Glutamatergic neuron (in vitro differentiated cells): ENCODE measurements at places on chromosomes 3 and 15. TPM values are rescaled to one million over a fixed set of nuclear protein-coding genes. Genes with fewer than 3 reads are reported as not detected.

Gene IMP3
- total RNA-seq: 33.6 TPM

Gene CCDC9B
- 0.49 TPM for total RNA-seq

Gene CLDN1
- not detected for total RNA-seq

Gene SUCLG2
- total RNA-seq: 4.3 TPM

Gene SLC28A1
- 0.25 TPM for total RNA-seq

Gene HTD2
- total RNA-seq: 7.4 TPM

Gene PIF1
- 8.6 TPM for total RNA-seq

Gene EIF4A2
- 441 TPM for total RNA-seq

Gene GPR149
- 0.25 TPM for total RNA-seq

Gene BFSP2
- total RNA-seq: not detected

Gene PAQR5
- not detected for total RNA-seq

DNA sequence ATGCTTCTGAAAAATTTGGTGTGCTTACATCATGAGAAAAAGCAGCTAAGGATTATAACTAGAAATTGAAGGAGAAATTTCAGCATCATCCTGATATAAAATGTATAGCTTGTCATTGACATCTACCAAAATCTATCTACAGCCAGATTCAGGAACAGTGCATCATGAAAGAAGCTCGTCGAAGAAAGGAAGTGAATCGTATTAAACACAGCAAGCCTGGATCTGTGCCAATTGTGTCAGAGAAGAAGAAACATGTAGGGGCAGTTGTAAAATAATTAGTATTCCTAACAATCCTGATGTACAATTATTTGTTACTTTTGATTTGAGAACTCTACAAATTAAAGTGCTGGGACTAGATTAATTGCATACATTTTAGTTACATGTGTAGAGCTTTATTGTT is 37.2 kb downstream of the AP4E1 start:
- H3K27me3 ChIP-seq: no peaks in the 10 kb centered on the region
- no peak overlapping the region for H3K4me3 ChIP-seq
- no peaks in the 10 kb centered on the region for H3K4me1 ChIP-seq
- peaks cover 2% of the 10 kb centered on the region for H3K36me3 ChIP-seq
- H3K27ac ChIP-seq: no peak overlapping the region

DNA sequence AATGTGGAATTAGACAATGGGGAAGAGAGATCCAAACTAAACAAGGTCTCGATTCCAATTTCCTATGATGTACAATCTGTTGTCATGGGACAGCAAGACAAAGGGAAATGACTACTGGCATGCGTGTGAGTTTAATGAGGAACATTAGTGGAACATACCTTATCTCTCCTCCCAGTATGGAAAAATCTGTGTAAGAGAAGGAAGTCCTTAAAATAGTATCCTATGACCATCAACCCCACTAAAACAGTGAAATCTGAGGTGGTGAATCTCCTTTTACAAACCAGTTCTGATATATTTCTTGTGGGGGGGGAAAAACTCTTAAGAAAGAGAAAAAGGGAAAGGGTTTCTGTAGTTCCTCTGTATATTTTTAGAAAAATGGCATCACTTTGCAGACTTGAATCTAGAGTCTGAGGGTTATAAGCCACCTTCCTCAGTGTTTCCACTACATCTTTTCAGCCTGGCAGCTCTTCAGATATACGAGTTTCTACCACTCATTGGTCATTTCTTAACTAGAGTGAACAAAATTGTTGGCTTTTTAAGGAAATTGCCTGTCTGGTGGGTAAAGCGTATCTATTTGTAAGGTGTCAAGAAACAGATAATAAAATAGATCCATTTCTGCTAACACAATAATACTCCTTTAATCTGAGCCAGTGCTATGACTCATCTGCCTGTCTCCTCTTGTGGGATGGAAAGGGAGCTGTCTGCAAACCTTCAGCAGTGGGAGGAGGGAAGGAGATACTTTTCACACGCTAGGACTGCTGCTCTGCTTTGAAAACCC is 3.0 kb upstream of the TNFAIP8L3 start:
- H3K36me3 ChIP-seq: no peaks in the 10 kb centered on the region
- H3K27me3 ChIP-seq: no peaks in the 10 kb centered on the region
- H3K4me3 ChIP-seq: no peak overlapping the region
- no peaks in the 10 kb centered on the region for H3K4me1 ChIP-seq
- no peak overlapping the region for H3K27ac ChIP-seq

DNA sequence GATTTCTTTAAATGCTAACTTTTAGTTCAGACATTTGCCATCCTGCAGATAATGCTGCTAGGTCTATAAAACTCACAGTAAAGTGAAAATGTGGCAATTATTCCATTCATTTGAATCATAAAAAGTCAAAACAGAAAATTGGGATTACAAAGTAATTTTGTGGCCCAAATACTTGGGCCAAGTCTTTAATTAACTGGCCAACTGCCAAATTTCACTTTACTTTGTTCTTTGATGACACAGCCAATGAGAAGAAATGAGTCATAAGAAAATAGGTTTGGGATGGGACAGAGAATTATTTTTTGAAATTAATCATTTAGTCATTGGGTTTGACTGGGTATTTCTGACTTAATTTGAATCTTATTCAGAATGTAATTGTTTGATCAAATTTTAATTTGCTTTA is 89.8 kb upstream of the SLC2A2 start:
- no peak for DNase-seq
- peaks cover 7% of the 10 kb centered on the region for H3K4me1 ChIP-seq
- peaks cover 3% of the 10 kb centered on the region for H3K27me3 ChIP-seq
- H3K27ac ChIP-seq: no peak overlapping the region
- H3K4me3 ChIP-seq: no peak overlapping the region
- no peaks in the 10 kb centered on the region for H3K36me3 ChIP-seq

DNA sequence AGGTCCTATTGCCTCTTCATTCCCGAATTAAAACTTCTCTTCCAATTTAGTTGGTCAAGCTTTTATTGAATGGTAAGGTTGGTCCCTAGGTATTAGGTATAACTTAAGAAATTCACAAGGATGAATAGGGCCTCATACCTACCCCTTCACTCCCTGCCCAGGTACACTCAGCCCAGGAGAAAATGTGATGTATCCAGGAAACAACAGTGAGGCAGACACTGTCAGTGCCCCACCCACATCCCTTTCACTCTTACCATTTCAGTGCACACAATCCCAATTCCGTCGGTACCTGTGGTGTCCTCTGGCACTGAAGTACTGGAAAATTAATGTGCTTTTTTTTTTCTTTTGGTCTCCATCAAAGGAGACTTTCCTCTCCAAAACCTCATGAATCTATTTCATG is 10.5 kb upstream of the C3orf49 start:
- no peak for DNase-seq
- no peak overlapping the region for H3K27ac ChIP-seq
- no peaks in the 10 kb centered on the region for H3K36me3 ChIP-seq
- H3K4me3 ChIP-seq: no peak overlapping the region
- H3K27me3 ChIP-seq: no peaks in the 10 kb centered on the region

- DNase-seq: no peak
- no peak overlapping the region for H3K27ac ChIP-seq
- no peak overlapping the region for H3K4me3 ChIP-seq
- no peaks in the 10 kb centered on the region for H3K36me3 ChIP-seq
Measured at GRCh38 chr3:69504232-69504631, 118.3 kb upstream of the FRMD4B start.

- peaks cover 58% of the 10 kb centered on the region for H3K4me1 ChIP-seq
- peak; percentile 77 for DNase-seq
- peaks cover 28% of the 10 kb centered on the region for H3K27me3 ChIP-seq
Measured at GRCh38 chr3:194879991-194880939, 194.6 kb downstream of the FAM43A start.

- no peak overlapping the region for H3K4me3 ChIP-seq
- H3K36me3 ChIP-seq: no peaks in the 10 kb centered on the region
- no peaks in the 10 kb centered on the region for H3K4me1 ChIP-seq
- no peak for DNase-seq
Measured at GRCh38 chr3:150942221-150942620, 30.3 kb downstream of the CLRN1 start.

DNA sequence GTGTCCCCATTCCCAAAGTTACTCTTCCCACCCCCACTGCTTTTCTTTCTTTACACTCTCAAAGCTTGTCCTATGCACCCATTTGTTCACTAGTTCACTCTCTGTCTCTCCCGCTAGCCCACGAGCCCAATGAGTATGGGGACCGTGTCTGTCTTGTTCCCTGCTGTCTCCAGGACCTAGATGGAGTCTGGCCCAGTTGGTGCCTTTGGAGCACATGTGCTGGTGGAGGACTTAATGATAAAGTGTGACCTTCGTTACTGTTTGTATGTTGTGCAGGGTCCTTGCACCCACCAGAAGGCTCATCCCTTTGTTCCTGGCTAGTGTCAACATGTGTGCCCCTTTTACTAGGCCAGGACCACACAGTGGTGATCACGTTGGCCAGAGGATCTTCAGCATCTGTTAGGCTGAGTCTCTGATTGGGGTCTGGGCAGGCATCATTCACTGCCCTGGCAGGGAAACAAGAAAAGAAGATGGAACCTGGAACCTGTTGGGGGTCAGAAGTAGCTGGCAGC is 7.4 kb downstream of the CISH start:
- H3K36me3 ChIP-seq: no peaks in the 10 kb centered on the region
- H3K4me1 ChIP-seq: no peaks in the 10 kb centered on the region
- H3K27ac ChIP-seq: no peak overlapping the region
- H3K27me3 ChIP-seq: peaks cover 2% of the 10 kb centered on the region

GRCh38 chr15:60523056-60523455 is 44.1 kb upstream of the ICE2 start:
- no peaks in the 10 kb centered on the region for H3K36me3 ChIP-seq
- no peaks in the 10 kb centered on the region for H3K27me3 ChIP-seq
- no peak for DNase-seq
- peaks cover 15% of the 10 kb centered on the region for H3K4me1 ChIP-seq
- H3K4me3 ChIP-seq: no peak overlapping the region

DNA sequence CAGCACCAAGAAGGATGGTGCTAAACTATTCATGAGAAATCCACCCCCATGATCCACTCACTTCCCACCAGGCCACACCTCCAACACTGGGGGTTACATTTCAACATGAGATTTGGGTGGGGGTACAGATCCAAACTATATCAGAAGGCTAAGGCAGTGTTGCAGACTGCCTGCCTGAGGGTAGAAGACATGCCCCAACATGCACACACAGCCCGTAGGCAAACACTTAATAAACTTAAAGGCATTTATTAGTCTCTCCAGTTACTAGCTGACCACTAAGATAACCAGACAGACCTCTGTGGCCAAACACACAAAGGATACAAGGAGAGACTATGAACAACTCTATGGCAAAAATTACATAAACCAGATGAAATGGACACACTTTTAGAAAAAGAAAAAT is 10.2 kb downstream of the FAM162A start:
- H3K4me1 ChIP-seq: peaks cover 17% of the 10 kb centered on the region
- H3K27ac ChIP-seq: no peak overlapping the region
- H3K4me3 ChIP-seq: no peak overlapping the region
- H3K27me3 ChIP-seq: peaks cover 2% of the 10 kb centered on the region
- H3K36me3 ChIP-seq: no peaks in the 10 kb centered on the region

- no peak overlapping the region for H3K4me3 ChIP-seq
- H3K4me1 ChIP-seq: no peaks in the 10 kb centered on the region
- no peaks in the 10 kb centered on the region for H3K36me3 ChIP-seq
Measured at GRCh38 chr3:50689558-50689957, 14.8 kb downstream of the DOCK3 start.

- peaks cover 3% of the 10 kb centered on the region for H3K4me1 ChIP-seq
- peak overlapping the region; percentile 84 for H3K4me3 ChIP-seq
- H3K27me3 ChIP-seq: peaks cover 7% of the 10 kb centered on the region
- H3K27ac ChIP-seq: peak overlapping the region; percentile 73
Measured at GRCh38 chr3:9704347-9705322, 1.0 kb downstream of the CPNE9 start.

DNA sequence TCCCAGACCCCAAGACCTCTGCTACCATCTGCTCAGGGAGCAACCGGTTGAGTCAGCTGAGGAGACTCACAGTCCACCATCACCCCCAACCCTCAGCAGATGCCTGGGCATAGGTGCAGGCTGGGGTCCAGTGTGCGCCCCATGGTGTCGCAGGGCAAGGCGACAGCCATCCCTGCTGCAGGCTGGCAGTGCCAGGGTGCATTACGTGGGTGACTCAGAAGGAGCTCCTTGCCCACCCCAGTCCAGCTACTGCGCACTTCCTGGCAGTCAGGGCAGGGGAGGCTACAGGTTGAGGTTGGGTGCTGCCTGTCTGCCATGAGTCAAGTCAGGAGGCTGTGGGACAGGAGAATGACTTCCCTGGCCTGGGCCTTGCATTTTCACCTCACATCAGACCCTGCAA is 33.5 kb downstream of the RASGRF1 start:
- H3K36me3 ChIP-seq: peaks cover 5% of the 10 kb centered on the region
- H3K27ac ChIP-seq: no peak overlapping the region
- DNase-seq: no peak
- no peak overlapping the region for H3K4me3 ChIP-seq

- no peak overlapping the region for H3K27ac ChIP-seq
- no peak overlapping the region for H3K4me3 ChIP-seq
- H3K27me3 ChIP-seq: peaks cover 1% of the 10 kb centered on the region
- peaks cover 1% of the 10 kb centered on the region for H3K4me1 ChIP-seq
Measured at GRCh38 chr3:38276081-38276916, 5.8 kb upstream of the SLC22A14 start.

GRCh38 chr3:179174316-179174715 is 26.2 kb downstream of the PIK3CA start:
- peaks cover 5% of the 10 kb centered on the region for H3K4me1 ChIP-seq
- no peaks in the 10 kb centered on the region for H3K27me3 ChIP-seq
- H3K27ac ChIP-seq: no peak overlapping the region
- no peaks in the 10 kb centered on the region for H3K36me3 ChIP-seq
- DNase-seq: no peak

- H3K27me3 ChIP-seq: peaks cover 3% of the 10 kb centered on the region
- peaks cover 5% of the 10 kb centered on the region for H3K36me3 ChIP-seq
- H3K4me3 ChIP-seq: no peak overlapping the region
Measured at GRCh38 chr3:134620476-134621115, 30.2 kb downstream of the KY start.

DNA sequence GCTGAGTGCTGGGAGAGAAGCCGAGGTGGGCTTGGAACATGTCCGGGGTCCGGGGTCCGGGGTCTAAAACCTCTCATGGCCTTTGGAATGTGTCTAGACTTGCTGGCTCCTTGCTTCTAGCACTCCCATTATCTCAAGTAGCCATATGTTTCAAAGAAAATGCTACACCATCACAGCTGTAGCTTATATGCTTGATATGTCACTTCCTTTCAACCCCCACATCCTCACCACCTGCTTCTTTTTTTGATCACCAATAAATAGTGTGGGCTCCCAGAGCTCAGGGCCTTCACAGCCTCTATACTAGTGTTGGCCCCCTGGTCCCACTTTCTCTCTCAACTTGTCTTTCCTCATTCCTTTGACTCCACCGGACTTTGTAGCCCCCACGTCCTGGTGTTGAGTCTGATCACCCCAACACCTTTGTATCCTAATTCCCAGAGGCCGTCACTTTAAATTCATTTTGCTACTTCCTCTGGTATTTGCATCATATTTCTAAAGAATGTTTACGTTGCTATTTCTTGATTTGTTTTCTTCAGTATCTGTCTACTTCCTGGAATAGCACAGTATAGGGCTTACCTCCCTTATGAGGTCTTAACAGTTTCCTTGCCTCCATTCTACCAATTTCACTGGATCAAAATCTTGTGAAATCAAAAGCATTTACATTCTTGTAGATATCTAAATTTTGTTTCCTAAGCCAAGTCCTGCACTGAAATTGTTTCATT is 71.9 kb upstream of the CHRNB4 start:
- no peak for DNase-seq
- no peak overlapping the region for H3K4me3 ChIP-seq
- H3K4me1 ChIP-seq: peaks cover 10% of the 10 kb centered on the region
- H3K27ac ChIP-seq: no peak overlapping the region
- peaks cover 1% of the 10 kb centered on the region for H3K27me3 ChIP-seq

- H3K27me3 ChIP-seq: no peaks in the 10 kb centered on the region
- H3K4me1 ChIP-seq: no peaks in the 10 kb centered on the region
- no peaks in the 10 kb centered on the region for H3K36me3 ChIP-seq
- no peak for DNase-seq
Measured at GRCh38 chr15:80549191-80549590, 145.0 kb downstream of the ARNT2 start.
